ENCODE measurements at places on chromosomes 5 and 9. TPM values are rescaled to one million over a fixed set of nuclear protein-coding genes. Genes with fewer than 3 reads are reported as not detected.

Gene NLN
- total RNA-seq = 24.3 TPM

Gene ADGRV1
- 74.9 TPM for total RNA-seq

Gene BTNL3
- 31.3 TPM for total RNA-seq

Gene GABRB2
- 0.08 TPM for total RNA-seq

Gene FAM153A
- total RNA-seq = 0.27 TPM

DNA sequence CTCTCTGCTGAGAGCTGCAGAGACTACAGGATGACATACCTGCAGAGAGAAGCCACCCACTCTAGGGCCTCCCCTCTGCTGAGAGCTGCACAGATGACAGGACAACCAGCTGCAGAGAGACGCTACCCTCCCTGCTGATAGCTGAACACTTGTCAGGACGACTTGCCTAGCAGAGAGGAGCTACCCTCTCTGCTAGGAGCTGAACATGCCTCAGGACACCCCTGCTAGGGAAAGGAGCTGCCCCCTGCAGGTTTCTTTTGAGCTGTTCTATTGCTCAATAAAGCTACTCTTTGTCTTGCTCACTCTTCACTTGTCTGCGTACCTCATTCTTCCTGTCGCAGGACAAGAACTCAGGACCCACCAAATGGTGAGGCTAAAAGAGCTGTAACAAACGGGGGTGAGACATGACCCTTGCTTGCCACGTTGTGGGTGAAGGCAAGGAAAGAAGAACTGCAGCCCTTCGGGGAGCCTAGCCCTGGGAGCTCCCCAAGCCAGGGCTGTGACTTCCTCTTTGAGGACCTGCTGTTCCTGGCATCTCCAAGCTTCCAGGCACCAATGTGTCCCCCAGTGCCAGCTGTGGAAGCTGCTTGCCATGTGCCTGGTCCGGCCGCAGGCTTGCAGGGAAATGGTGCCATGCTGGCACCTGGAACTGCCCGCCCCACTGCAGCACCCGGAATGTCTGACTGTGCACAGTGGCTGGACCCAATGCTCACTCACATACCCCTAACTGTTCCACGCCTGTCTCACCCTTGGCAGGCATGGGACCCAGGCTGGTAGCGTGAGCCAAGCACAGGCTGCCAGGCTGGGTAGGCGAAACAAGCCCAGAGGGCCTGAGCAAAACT, 5.1 kb upstream of the TESK1 start:
- DNase-seq = no peak
- H3K4me3 ChIP-seq = no peak overlapping the region
- H3K4me1 ChIP-seq = peaks cover 9% of the 10 kb centered on the region

GRCh38 chr5:40911266-40911665, 2.0 kb downstream of the C7 start:
- H3K4me1 ChIP-seq = peaks cover 13% of the 10 kb centered on the region
- no peak overlapping the region for H3K27ac ChIP-seq
- DNase-seq = no peak

DNA sequence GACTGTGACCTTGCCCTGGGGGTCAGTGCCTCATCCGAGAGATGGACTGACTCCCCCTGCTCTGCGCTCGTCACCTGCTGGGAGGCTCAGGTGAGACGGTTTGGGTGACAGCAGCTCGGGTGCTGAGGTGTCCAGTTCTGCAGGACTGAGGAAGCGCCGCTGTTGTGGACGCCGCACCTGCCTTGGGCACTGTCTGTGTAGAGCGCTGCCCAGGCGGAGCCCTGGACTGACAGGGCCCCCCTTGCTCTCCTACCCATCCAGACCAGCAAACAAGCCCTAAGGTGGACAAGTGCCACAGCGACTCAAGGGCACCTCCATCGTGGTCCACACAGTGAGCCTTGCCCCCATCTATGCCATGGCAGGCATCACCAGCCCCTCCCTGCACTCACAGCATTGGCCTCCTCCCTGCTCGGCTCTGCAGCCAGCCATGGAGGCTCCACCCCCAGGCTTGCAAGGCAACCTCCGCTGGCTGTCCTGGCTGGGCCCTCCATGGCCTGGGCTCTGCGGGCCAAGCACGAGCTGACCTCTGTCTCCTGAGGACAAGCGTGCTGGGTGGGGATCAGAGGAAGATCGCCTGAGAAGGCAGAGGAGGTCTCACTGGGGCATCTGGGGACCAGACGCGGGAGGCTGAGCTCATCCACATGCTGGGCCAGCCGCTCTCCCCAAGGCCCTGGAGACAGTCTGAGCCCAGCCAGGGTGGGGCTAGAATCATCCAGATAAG, 87.1 kb upstream of the COL5A1 start:
- no peaks in the 10 kb centered on the region for H3K27me3 ChIP-seq
- peak overlapping the region; percentile 89 for H3K27ac ChIP-seq
- peaks cover 46% of the 10 kb centered on the region for H3K4me1 ChIP-seq
- DNase-seq = no peak

DNA sequence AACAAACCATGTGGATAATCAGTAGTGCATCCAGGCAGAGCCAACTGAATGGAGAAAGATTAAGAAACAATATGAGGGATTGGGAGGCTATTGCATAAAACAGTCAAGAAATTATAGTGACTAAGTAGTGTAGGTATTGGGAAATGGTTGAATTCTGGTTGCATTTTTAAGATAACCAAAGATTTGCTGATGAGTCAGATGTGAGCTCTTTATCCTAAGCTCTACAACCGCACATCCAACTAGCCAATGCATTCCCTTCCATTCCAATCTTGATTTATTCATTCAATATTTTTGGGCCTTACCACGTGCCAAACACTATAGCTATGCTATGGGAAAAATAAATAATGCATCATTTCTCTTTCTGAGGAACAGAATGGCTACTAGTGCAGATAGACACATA, 524.5 kb upstream of the RGMB start:
- H3K27me3 ChIP-seq = no peaks in the 10 kb centered on the region
- H3K27ac ChIP-seq = no peak overlapping the region
- H3K36me3 ChIP-seq = no peaks in the 10 kb centered on the region
- no peak for DNase-seq
- no peak overlapping the region for H3K4me3 ChIP-seq

DNA sequence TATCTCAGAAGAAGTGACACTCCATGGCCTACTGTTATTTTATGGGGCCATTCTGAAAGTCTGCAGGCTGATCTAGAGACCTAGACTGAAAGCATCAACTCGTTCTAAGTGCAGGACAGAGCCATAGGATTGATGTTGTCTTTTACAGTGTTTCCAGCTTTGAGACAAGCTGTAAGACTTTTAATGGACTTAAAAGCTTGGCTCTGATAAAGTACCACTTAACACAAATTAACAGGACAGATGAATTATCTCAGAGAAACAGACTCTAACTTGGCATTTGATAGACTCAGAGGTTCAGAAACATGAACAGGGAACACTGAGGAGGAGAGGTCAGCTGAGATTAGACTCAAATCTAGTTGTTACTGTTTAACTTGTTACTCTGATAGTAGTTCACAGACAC, 203.2 kb downstream of the TLR4 start:
- no peaks in the 10 kb centered on the region for H3K36me3 ChIP-seq
- no peak overlapping the region for H3K27ac ChIP-seq
- no peak for DNase-seq

- no peak for DNase-seq
- no peaks in the 10 kb centered on the region for H3K36me3 ChIP-seq
- no peaks in the 10 kb centered on the region for H3K27me3 ChIP-seq
- H3K27ac ChIP-seq = no peak overlapping the region
These were observed 176.8 kb upstream of the RASEF start for GRCh38 chr9:83239747-83240146.

- H3K4me1 ChIP-seq = no peaks in the 10 kb centered on the region
- H3K27me3 ChIP-seq = no peaks in the 10 kb centered on the region
- H3K27ac ChIP-seq = no peak overlapping the region
These were observed 265.0 kb upstream of the FAM174A start for GRCh38 chr5:100270023-100270771.

DNA sequence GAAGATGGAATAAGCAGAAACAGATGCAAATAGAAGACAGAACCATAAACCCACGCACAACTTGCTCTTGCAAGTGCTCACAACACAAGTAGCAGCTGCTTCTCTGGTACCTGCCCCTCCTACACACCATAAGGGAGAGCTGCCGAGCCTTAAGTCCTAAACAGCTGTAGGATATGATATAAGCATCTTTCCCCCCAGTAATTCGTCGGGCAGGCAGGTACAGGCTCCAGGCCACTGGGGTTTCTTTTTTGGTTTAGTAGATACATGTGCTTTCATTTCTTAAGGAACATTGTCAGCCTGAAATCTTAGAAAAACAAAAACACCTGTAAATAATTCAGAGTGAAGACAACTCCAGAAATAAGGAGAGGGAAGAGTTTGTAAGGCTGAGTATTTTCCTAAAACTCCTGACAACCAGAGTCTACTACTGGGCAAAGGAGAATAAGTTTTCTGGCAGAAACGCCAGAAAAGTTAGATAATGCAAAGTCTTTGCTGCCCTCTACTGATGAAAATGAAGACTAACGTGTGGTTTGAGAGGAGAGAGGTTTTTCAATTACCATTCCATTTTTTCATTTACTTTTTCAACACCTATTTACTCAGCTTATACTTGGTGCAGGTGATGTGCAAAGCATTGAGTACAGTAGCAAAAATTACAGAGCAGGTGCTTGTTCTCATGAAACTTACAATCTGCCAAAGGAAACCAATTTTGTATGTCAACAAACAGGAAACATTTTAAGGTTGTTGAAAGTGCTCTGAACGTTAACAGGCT, 20.1 kb upstream of the TCERG1 start:
- peak; percentile 66 for DNase-seq
- H3K27ac ChIP-seq = no peak overlapping the region
- H3K4me1 ChIP-seq = no peaks in the 10 kb centered on the region
- no peaks in the 10 kb centered on the region for H3K27me3 ChIP-seq

DNA sequence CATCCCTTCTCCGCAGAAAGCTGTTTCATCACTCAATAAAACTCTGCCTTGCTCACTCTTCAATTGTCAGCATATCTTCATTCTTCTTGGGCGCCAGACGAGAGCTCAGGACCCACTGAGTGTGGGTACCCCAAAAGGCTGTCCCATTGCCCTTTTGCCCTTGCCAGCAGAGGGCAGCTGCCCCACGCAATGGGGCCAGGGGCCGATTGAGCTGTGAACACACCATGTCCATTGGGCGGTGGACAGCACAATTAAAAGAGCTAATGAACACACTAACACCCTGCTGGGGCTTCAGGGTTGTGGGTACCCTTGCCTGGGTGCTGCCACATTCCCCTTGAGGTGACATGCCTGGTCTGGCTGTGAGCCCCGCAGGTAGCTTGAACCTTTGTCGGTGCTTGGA, 487.2 kb upstream of the NUDT12 start:
- H3K4me1 ChIP-seq = no peaks in the 10 kb centered on the region
- DNase-seq = no peak
- H3K27me3 ChIP-seq = no peaks in the 10 kb centered on the region
- H3K36me3 ChIP-seq = no peaks in the 10 kb centered on the region
- H3K4me3 ChIP-seq = no peak overlapping the region

- H3K4me1 ChIP-seq = no peaks in the 10 kb centered on the region
- no peaks in the 10 kb centered on the region for H3K36me3 ChIP-seq
- H3K4me3 ChIP-seq = no peak overlapping the region
- H3K27me3 ChIP-seq = no peaks in the 10 kb centered on the region
- H3K27ac ChIP-seq = no peak overlapping the region
These were observed 62.7 kb upstream of the PALM2AKAP2 start for GRCh38 chr9:109717342-109717741.

DNA sequence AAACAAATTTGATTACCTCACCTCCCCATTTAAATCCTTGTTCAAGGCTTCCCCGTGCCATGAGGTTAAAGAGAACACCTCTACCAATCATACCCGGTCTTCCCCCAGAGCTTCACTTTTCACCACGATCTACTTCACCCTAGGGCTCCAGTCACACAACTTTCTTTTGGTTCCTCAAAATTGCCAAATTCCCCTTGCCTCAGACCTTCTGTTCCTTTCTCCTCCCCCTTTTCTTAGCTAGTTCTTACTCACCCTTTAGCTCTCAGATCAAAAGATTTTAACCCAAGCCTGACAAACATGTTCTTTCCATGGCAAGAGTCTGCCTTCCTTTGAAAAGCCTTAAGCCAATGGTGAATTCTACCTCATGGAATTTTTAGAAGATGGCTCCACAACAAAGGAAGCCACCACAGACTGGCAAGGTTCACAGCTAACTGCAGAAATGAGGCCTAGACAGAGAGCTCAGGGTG, 56.7 kb downstream of the MAPKAP1 start:
- peaks cover 4% of the 10 kb centered on the region for H3K4me1 ChIP-seq
- no peaks in the 10 kb centered on the region for H3K27me3 ChIP-seq
- H3K27ac ChIP-seq = no peak overlapping the region
- no peak overlapping the region for H3K4me3 ChIP-seq
- no peaks in the 10 kb centered on the region for H3K36me3 ChIP-seq

DNA sequence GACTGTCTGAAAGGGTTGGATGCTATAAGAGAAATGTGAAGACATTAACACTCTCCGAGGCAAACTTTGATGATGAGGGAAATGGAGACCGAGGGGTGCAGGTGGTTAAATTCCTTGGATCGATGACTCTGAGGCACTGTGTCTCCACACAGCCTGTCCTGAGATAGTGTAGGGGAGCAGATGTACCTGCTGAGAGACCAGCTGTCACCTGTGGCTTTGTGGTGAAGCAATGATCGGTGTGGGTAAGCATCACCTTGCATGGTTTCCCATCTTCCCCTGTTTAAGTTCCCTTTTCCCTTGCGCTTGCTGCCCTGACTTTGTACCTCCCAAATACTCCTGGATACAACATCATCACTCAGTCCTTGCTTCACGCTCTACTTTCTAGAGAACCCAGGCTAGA, 9.8 kb upstream of the MIER3 start:
- no peaks in the 10 kb centered on the region for H3K36me3 ChIP-seq
- H3K27me3 ChIP-seq = peaks cover 7% of the 10 kb centered on the region
- DNase-seq = no peak
- H3K27ac ChIP-seq = no peak overlapping the region
- H3K4me3 ChIP-seq = no peak overlapping the region
- H3K4me1 ChIP-seq = peaks cover 16% of the 10 kb centered on the region

DNA sequence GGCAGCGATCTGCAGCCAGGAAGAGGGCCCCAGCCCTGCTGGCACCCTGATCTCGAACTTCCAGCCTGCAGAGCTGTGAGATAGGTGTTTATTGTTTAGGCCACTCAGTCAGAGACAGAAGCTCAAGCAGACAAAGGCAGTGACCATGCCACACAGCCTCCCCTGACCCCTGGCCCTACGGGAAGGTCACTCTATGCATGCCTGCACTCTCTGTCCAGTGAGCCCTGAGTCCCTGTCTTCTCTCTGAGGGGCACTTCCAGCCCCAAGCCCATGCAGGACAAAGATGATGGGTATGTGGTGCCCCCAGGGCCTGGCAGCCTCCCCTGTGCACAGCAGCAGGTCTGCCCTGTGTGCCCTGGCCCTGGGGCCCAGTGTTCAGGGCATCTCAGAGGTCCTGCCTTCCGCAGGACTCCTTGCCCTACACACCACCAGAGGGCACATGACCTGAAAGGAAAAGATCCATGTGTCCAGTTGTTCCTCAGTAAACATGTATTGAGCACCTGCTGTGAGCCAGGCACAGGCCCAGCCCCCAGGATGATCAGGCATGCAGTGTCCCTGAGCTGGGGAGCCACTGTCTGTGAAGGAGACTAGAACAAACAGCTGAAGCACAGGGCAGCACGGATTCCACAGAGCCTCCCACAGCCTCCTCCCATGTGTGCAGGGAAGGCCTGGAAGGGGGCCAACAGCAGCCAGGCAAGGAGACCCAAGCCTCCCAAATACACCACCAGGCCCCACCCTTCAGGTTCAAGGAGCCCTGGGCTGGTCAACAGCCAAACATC, 109.3 kb downstream of the ATPSCKMT start:
- H3K36me3 ChIP-seq = no peaks in the 10 kb centered on the region
- no peak overlapping the region for H3K4me3 ChIP-seq
- no peak for DNase-seq
- H3K4me1 ChIP-seq = no peaks in the 10 kb centered on the region
- H3K27ac ChIP-seq = no peak overlapping the region
- H3K27me3 ChIP-seq = no peaks in the 10 kb centered on the region

GRCh38 chr9:78044189-78044588, 12.6 kb upstream of the GNAQ start:
- H3K36me3 ChIP-seq = no peaks in the 10 kb centered on the region
- H3K27me3 ChIP-seq = no peaks in the 10 kb centered on the region
- no peak overlapping the region for H3K27ac ChIP-seq
- no peaks in the 10 kb centered on the region for H3K4me1 ChIP-seq

Data from hepatocyte (in vitro differentiated cells).